HS-27A (cell line): ENCODE measurements at places on chromosomes 2 and 18.

GRCh38 chr2:171018522-171018921, 89.5 kb downstream of the GORASP2 start:
- no peak for DNase-seq

GRCh38 chr2:217693363-217693762, 309.4 kb downstream of the TNS1 start:
- DNase-seq: no peak

- no peak for DNase-seq
Observed at GRCh38 chr2:126902859-126903258, 4.2 kb downstream of the TEX51 start.

GRCh38 chr2:168524005-168524404, 67.9 kb downstream of the CERS6 start:
- no peak for DNase-seq

DNA sequence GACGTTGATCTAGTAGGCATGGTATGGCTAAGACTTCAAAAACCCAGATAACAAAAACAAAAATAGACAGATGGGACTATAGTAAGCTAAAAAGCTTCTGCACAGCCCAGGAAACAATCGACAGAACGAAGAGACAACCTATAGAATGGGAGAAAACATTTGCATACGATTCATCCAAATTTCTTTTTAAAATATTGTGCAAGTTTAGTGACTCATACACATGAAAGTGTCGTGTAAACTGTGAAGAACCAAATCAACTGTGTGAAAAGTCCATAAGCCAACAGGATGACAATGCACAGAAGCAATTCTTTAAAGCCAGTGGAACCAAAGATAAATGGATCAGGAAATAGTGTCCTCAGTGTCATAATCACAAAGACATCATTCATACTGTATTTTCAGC, 671.1 kb downstream of the RNF144A start:
- no peak for DNase-seq

- no peak for DNase-seq
Observed at GRCh38 chr2:217099561-217099960, 239.7 kb upstream of the TNP1 start.

DNA sequence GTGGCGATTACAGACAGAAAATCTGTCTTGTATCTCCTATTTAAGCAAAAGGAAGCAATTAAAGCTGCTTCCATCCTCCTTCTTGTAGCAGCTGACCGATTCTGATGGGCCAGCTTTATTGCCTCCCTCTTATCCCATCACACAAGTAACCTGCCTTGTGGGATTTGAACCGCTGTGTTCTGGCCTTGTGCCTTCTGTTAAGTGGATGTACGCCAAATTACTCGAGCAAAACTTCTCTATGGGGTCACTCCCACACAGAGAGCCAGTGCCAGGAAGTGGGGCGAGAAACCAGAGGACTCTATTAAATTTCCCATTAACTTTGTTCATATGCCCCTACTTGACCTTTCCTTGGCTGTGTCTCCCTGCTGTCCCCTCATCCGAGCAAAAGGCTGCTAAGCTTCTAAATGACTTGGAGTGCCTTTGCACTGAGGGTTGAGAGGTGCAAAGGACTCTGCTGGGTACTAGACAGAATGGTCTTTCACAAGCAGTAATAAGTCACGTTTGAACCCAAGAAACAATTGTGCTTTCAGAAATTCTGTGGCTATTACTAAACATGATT, 672.5 kb downstream of the MBD2 start:
- no peak for DNase-seq

DNA sequence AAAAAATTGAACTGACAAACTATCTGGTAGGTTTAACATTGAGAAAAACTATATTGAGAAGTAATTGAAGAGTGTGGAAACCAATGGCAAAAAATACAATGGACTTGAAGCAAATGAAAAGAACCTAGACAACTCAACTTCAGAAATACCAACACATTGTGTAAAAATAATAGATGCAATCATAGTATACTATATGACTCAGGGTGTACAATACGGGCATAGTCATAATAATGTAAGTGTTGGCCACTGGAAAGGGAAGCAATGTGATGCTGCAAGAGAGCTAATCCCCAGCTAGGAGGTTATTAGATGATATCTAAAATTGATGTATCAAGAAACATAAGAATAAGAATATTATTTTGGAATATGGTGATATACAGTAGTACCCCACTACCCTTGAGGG, 45.3 kb downstream of the SMAD7 start:
- no peak for DNase-seq

DNA sequence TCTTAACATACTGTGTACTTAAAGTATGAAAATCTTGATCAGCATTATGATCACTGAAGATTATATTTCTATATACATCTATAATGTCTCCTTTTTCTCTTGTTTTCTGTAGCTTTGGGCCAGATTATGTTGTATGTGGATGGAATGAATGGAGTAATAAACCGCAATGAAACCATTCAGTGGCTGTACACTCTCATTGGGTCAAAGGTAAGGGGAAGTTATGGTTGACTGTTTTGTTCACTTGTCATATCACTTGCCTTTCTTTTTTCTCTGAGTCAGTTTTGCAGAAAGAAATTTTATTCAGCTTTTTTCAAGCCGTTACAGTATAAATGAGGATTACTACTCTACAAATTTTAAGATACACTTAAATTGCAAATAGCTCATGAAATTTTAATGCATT, 252.5 kb downstream of the TPGS2 start:
- DNase-seq: no peak

- no peak for DNase-seq
Observed at GRCh38 chr2:171485116-171485515, 37.2 kb upstream of the CYBRD1 start.

DNA sequence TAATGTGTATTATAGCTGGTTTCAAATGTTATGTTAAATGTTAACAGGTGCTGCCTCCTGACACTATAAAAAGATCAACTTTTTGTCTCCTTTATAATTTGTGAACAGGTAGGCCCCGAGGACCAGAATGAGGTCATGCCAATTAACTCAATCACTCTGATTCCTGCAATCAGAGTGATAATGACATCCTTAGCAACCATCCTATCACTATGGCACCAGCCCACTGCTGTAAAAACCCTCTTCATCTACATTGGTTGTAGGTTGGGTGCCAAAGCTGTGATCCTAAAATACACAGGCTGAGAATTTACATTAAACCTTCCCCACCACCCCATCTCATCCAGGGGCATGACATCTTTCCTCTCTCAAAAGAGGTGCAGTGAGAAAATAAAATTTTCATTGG, 103.5 kb downstream of the CPO start:
- DNase-seq: no peak

- no peak for DNase-seq
Observed at GRCh38 chr2:8806885-8807704, 30.3 kb downstream of the KIDINS220 start.

DNA sequence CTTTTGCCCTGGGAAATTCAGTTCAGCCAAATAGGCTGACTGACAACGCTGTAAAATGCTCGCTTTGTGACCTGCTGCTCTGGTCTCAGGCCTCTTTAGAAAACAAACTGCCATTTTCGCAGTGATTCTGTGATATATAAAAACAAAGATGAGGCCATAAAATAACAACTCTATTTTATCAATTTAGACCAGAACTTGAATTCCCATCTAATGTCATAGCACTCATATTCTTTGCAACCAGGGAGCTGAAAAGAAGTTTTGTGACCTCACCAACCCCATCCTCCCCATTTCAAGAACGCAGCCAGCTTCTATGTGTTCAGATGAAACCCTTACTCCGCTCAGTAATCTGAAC, 40.3 kb downstream of the TCF4 start:
- DNase-seq: no peak

DNA sequence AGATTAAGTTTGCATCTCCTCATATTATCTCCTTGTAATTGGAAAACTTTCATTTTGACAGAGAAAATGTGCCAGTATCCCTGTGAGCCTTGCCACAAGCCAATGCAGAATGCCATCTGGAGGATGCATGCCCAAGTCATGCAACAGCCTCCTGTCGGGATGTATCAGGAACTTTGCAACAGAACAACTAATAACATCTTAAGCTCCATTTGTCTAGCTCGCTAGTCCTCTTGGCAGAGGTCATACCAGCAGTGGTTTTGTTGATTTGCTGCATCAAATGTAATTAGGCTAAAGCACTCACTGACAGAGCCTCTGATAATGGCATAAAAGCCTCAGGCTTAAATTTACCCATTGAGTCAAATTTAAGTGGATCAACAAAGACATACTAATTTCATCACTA, 125.8 kb downstream of the UBE2E3 start:
- no peak for DNase-seq

GRCh38 chr18:38198956-38199355, 633.4 kb upstream of the CELF4 start:
- no peak for DNase-seq

DNA sequence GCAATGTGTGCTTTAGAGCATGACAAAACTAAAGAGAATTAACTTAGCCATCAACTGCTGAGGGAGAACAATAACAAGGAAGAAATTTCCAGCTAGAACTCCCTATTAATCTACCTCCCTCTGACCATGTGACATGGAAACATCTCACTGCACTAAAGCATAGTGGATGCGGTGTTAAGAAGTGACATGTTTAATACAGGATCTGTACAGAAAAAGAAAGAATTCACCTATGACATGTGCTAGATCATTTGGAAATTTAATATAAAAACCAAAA, 202.3 kb upstream of the KLHL14 start:
- no peak for DNase-seq

DNA sequence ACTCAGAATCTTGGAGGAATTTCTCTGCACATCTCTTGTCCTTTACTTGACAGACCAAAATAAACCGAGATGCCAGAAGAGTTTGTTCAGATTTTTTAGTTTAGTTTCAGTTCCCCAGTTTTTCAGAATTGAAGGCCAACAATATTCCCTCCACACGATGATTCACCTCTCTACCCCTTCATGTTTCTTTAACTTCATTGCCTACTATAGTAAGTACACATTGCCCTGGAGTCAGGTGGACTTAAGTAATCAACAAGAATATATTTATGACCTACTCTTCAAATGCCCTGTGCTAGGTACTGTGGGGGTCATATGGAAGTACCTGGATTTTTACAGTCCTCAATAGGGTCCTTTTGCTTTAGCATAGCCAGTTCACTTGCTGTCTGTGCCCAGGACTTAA, 79.6 kb upstream of the CTLA4 start:
- DNase-seq: no peak

DNA sequence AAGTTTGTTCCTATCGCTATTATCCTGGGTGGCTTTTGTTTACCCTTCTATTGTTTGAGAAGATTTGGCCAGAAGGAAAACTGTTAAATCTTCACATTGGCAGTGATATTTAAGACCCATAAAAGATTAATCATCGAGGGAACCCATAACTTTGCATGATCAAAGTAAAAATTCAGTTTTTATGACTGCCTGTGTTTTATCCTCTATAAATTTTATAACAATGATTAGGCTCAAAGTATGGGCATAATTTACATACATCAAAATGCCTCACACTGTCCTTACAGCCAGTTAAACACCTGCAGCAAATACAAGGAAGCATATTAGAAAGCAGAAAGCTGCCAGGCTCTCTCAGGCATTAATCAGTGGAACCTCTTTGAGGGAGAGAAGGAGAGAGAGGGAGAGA, 289.1 kb downstream of the ICOS start:
- no peak for DNase-seq

DNA sequence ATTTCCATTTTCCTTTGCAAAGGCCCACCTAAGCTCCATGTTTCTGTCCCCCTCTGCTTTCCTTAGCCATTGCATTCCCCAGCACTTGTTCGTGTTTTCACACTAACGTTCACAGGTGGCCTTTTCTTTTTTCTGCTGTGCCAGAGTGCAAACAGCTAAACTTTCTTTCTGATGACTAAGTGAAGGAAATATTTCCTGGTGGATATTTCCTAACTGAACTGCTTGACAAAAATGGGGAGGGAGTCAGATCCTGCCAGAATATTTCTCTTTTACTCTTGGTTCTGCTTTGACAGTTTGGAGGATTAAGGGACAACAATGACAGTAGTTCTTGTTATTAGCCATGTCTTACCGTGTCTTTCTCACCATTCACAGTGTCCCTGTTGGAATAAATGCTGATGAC, 344.0 kb downstream of the ARHGAP15 start:
- DNase-seq: peak; percentile 41

- DNase-seq: no peak
Observed at GRCh38 chr2:53877556-53877955, 17.8 kb upstream of the GPR75 start.

- no peak for DNase-seq
Observed at GRCh38 chr2:177073611-177074010, 139.0 kb upstream of the HNRNPA3 start.

GRCh38 chr18:63961435-63961980, 8.4 kb upstream of the SERPINB8 start:
- DNase-seq: no peak

- no peak for DNase-seq
Observed at GRCh38 chr2:205967391-205968075, 118.4 kb downstream of the INO80D start.

GRCh38 chr18:26089293-26090129, 902 bp downstream of the SS18 start:
- peak; percentile 33 for DNase-seq

DNA sequence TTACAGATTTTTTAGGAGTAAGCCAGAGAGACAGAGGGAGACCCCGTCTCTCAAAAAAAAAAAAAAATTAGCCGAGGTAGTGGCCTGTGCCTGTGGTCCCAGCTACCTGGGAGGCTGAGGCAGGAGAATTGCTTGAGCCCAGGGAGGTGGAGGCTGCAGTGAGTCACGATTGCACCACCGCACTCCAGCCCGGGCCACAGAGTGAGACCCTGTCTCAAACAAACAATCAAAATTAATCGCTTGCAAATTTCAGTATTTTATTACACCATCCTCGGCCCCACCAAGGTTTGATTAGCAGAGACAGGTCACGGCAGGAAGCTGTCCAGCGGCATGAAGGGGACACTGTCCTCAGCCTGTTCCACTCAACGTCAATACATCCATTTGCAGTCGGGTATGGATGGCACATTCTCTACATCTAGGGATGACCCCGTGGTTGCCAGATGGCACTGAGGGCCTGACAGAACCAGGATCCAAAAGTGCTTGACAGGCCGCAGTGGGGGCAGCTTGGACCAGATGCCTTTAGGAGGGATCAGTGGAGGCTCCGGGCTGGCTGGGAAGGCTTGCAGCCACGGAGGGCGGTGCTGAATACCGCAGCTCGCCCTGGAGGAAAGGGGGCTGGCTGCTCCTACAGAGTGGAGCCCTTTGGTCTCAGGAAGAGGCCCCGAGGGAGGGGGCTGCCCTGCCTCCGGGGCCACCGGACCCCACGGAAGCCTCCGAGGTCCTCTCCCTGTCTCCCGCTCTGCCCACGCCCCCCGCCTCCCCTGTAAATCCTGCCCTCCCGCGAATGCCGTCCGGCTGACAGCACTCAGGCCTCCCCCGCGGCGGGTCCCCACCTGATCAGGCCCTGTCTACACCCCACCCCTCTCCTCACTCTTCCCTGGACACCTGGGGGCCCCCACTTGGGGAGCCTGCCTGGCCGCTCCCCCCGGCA, 13.1 kb downstream of the ASPRV1 start:
- no peak for DNase-seq

GRCh38 chr2:156574112-156574511, 137.9 kb downstream of the GPD2 start:
- DNase-seq: no peak

DNA sequence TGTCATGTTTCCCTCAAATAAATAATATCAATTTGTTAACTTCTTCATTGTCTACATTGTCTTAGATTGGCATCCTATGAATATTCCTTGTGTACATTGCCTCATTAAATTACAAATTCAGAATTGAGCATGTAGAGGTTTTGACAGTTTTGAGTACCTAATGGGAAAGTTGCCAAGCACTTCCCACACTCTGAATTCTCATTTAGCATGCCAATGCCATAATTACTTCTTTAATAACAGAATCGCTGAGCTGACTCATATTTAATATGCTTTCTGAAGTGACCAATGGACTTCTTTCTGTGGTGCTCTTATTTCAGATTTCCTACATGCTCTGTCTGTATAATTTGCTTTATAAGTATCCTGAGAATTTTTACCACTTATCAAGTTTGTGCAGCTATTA, 114.4 kb upstream of the NOL4 start:
- DNase-seq: no peak
